ENCODE measurements at places on chromosomes 3 and 15. TPM values are rescaled to one million over a fixed set of nuclear protein-coding genes. Genes with fewer than 3 reads are reported as not detected.

SKOR1 gene
- total RNA-seq = 0.32 TPM

RABL3 gene
- 19.5 TPM for total RNA-seq

DYNC1LI1 gene
- 38.8 TPM for total RNA-seq

PCNP gene
- total RNA-seq = 156 TPM

TPM1 gene
- total RNA-seq = 20.3 TPM

DNA sequence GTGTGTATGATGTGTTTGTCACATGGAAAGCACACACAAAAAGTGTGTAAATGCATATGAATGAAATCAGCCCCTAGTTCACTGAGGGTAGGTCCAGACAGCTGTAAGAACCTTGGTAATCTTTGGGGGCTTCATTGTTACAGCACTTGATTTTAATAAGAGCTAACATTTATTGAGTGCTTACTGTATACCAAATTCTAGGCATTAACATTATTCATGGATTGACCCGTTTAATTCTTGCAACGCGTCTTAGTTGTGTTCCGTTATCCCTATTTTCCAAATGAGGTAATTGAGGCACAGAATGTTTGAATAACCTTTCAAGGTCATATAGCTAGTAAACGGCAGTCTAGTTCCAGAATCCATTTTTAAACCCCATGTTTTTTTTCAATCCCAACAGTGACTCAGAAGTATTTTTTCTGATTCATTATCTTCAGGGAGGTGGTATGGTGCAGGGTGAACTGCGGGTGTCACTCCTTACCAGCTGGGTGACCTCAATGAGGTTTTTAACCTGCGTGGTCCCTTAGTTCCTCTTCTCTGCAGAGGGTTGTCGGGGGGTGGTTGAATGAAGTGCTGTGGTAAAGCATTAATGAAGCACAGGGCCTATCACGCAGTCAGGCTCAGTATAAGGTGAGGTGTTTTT is 14.2 kb downstream of the RAB8B start:
- peaks cover 3% of the 10 kb centered on the region for H3K36me3 ChIP-seq
- no peak overlapping the region for H3K27ac ChIP-seq
- H3K4me1 ChIP-seq = peaks cover 28% of the 10 kb centered on the region
- no peaks in the 10 kb centered on the region for H3K27me3 ChIP-seq
- H3K4me3 ChIP-seq = no peak overlapping the region
- peak; percentile 77 for DNase-seq

- peaks cover 3% of the 10 kb centered on the region for H3K27me3 ChIP-seq
- H3K4me1 ChIP-seq = peaks cover 32% of the 10 kb centered on the region
- no peak overlapping the region for H3K27ac ChIP-seq
- no peak for DNase-seq
- no peaks in the 10 kb centered on the region for H3K36me3 ChIP-seq
Measured at GRCh38 chr15:66862111-66862939, 160.3 kb downstream of the SMAD6 start.

- H3K4me3 ChIP-seq = no peak overlapping the region
- no peaks in the 10 kb centered on the region for H3K36me3 ChIP-seq
- H3K27ac ChIP-seq = no peak overlapping the region
- no peak for DNase-seq
- H3K4me1 ChIP-seq = no peaks in the 10 kb centered on the region
Measured at GRCh38 chr3:29140666-29141065, 140.2 kb upstream of the RBMS3 start.

GRCh38 chr15:74937272-74937589 is 642 bp downstream of the COX5A start:
- H3K27ac ChIP-seq = peak overlapping the region; percentile 89
- peak overlapping the region; percentile 81 for H3K4me3 ChIP-seq
- peaks cover 9% of the 10 kb centered on the region for H3K4me1 ChIP-seq
- no peak for DNase-seq
- H3K27me3 ChIP-seq = no peaks in the 10 kb centered on the region

- no peaks in the 10 kb centered on the region for H3K27me3 ChIP-seq
- H3K4me1 ChIP-seq = peaks cover 10% of the 10 kb centered on the region
- no peak for DNase-seq
- no peak overlapping the region for H3K27ac ChIP-seq
- H3K36me3 ChIP-seq = no peaks in the 10 kb centered on the region
Measured at GRCh38 chr3:102174832-102175374, 259.9 kb upstream of the ZPLD1 start.

DNA sequence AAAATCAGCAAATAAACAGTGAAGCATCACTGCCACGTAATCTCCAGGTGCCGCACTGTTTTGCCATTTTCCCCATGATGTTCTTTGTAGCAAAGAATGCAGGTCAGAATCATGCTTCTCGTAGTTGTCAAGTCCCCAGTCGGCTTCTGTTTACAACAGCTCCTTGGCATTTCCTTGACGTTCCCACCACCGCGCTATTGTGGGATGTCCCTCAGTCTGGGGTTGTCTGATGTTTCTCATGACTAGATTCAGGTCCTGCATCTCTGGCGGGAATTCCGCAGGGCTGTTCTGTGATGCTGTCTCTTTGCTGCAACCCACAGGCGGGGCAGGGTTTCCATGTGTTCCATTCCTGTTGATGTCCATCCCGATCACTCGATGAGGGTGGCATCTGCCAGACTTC is 117.9 kb upstream of the SMAD3 start:
- no peaks in the 10 kb centered on the region for H3K27me3 ChIP-seq
- H3K4me1 ChIP-seq = peaks cover 16% of the 10 kb centered on the region
- no peak overlapping the region for H3K27ac ChIP-seq
- no peak for DNase-seq
- H3K36me3 ChIP-seq = no peaks in the 10 kb centered on the region

GRCh38 chr3:60160111-60160821 is 1091.0 kb downstream of the FHIT start:
- H3K27ac ChIP-seq = no peak overlapping the region
- no peak overlapping the region for H3K4me3 ChIP-seq
- DNase-seq = no peak
- no peaks in the 10 kb centered on the region for H3K4me1 ChIP-seq

DNA sequence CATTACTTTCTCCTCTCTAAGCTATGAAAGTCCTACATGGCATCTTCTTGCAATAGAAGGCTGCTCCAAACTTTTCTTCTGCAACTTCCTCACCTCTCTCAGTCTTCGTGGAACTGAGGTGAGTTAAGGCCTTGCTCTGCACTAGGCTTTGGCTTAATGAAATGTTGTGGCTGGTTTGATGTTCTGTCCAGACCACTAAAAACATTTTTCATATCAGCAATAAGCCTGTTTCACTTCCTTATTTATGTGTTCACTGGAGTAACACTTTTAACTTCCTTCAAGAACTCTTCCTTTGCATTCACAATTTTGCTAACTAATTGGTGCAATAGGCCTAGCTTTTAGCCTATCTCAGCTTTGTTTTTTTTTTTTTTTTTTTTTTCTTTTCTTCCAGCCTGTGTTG is 335.3 kb upstream of the NECTIN3 start:
- peak; percentile 61 for DNase-seq
- H3K27me3 ChIP-seq = peaks cover 4% of the 10 kb centered on the region
- H3K27ac ChIP-seq = no peak overlapping the region
- H3K4me1 ChIP-seq = peaks cover 12% of the 10 kb centered on the region

DNA sequence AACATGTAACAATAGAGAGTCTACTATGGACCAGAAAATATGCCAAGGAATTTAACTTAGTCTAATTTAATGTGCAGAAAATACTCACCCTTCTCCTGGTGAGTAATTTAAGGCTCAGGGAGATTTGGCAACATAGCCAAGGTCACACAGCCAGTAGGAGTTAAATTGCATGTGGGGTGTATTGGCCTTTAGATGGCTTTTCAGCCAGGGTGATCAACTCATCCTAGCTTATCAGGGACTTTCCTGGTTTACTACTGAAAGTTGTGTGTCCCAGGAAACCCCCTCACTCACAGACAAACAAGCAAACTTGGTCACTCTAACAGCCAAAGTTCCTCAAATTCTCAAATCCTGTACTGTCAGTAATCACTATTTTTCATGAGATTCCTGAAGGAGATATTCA is 2.6 kb upstream of the SLC9A9 start:
- no peak overlapping the region for H3K27ac ChIP-seq
- H3K4me1 ChIP-seq = peaks cover 8% of the 10 kb centered on the region
- DNase-seq = peak; percentile 13
- no peak overlapping the region for H3K4me3 ChIP-seq
- no peaks in the 10 kb centered on the region for H3K27me3 ChIP-seq

- peak overlapping the region; percentile 84 for H3K27ac ChIP-seq
- H3K36me3 ChIP-seq = no peaks in the 10 kb centered on the region
- peaks cover 8% of the 10 kb centered on the region for H3K4me1 ChIP-seq
- H3K27me3 ChIP-seq = no peaks in the 10 kb centered on the region
Measured at GRCh38 chr3:141401573-141402475, 33.5 kb downstream of the ZBTB38 start.

- H3K36me3 ChIP-seq = no peaks in the 10 kb centered on the region
- no peaks in the 10 kb centered on the region for H3K4me1 ChIP-seq
- no peak overlapping the region for H3K4me3 ChIP-seq
- no peak overlapping the region for H3K27ac ChIP-seq
Measured at GRCh38 chr3:39724233-39724846, 85.1 kb upstream of the MYRIP start.

GRCh38 chr3:40191850-40192448 is 117.6 kb upstream of the EIF1B start:
- H3K27ac ChIP-seq = no peak overlapping the region
- no peaks in the 10 kb centered on the region for H3K27me3 ChIP-seq
- no peaks in the 10 kb centered on the region for H3K4me1 ChIP-seq
- H3K4me3 ChIP-seq = no peak overlapping the region

DNA sequence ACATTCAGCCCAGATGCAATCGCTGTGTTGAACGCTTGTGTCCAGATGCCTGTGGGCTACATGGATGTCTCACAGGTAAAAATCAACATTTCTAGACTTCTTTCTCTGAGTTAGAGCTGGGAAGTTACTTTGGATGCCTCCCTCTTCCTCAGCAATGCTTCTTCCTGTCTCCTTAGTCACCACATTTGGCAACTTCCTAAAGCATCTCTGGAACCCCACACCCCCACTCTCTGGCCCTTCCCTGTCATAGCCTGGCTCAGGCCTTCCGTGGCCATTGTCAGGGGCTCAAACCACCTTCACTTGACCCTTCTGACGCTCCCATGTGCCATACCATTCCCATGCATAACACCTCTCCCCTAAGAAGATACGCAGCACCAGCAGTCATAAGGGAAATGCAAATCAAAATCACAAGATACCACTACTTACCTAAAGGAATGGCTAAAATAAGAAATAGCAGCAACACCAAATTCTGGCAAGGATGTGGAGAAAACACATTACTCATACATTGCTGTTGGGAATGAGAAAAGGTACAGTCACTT is 21.6 kb upstream of the RGMA start:
- H3K4me3 ChIP-seq = no peak overlapping the region
- no peak for DNase-seq
- H3K4me1 ChIP-seq = no peaks in the 10 kb centered on the region
- no peaks in the 10 kb centered on the region for H3K27me3 ChIP-seq

DNA sequence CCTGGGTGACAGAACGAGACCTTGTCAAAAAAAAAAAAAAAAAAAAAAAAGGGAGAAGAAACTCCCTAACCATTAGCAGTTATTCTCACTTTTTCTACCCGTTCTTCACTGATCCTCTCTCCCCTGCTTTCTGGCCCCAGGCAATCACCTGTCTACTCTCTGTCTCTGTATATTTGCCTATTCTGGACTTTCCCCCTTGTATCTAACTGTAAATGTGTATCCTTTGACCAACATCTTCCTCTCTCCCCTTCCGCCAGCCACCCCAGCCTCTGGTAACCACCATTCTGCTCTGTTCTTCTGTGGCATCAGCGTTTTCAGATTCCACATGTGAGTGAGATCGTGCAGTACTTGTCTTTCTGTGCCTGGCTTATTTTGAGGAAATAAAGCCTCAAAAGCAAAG is 6.9 kb downstream of the CYFIP1 start:
- no peak overlapping the region for H3K27ac ChIP-seq
- H3K4me1 ChIP-seq = no peaks in the 10 kb centered on the region
- no peak for DNase-seq
- H3K4me3 ChIP-seq = no peak overlapping the region
- no peaks in the 10 kb centered on the region for H3K36me3 ChIP-seq

- H3K27ac ChIP-seq = no peak overlapping the region
- no peaks in the 10 kb centered on the region for H3K4me1 ChIP-seq
- H3K4me3 ChIP-seq = no peak overlapping the region
- no peak for DNase-seq
- H3K36me3 ChIP-seq = no peaks in the 10 kb centered on the region
Measured at GRCh38 chr3:172307141-172307560, 141.1 kb downstream of the GHSR start.
